ENCODE measurements at places on chromosomes 7 and 10.

- no peak for DNase-seq
These were observed 14.0 kb downstream of the RBP3 start for GRCh38 chr10:47362199-47362598.

- DNase-seq: no peak
These were observed 17.6 kb upstream of the FAM221A start for GRCh38 chr7:23662124-23662983.

GRCh38 chr10:34547291-34547690, 267.8 kb downstream of the PARD3 start:
- DNase-seq: no peak

DNA sequence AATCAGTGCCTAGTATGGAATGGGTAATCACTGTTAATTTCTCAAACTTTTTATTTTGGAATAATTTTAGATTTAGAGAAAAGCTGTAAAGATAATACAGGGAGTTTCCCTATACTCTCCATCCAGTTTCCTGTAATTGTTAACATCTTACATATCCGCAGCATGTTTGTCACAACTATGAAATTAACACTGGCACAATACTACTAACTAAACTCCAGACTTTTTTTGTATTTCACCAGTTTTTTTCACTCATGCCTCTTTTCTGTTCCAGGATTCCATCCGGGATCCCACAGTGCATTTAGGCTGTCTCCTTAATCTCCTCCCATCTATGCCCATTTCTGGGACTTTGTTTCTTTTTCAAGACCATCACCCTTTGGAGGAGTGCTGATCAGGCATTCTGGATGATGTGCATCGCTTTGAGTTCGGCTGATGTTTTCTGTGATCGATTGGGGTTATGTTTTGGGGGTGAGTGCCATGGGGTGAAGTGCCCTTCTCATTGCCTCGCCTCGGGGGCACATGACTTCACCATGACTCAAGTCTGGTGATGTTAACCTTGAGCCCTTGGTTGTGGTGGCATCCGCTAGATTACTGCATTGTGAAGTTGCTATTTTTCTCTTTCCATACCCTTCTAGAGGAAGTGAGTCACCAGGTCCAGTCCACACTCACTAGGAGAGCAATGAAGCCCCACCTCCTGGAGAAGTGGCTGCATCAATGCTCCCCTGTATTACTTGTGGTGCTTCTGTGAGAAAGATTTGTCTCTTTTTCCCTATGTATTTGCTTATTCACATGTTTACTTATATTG, 43.9 kb upstream of the GRB10 start:
- peak; percentile 12 for DNase-seq

- DNase-seq: no peak
These were observed 59.9 kb upstream of the DUSP5 start for GRCh38 chr10:110437761-110438341.

DNA sequence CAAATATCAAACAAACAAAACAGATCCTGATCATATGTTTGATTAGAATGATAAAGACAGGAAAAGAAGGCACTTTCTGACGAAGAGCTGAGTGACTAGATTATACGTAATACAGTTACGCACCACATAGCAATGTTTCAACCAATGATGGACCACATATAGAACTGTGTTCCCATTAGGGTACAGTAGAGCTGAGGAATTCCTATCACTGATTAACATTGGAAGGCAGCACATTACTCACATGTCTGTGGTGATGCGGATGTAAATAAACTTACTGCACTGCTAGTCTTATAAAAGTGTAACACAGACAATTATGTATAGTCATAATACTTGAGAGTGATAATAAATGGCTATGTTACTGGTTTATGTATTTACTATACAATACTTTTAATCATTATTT, 98.3 kb downstream of the PTN start:
- no peak for DNase-seq

- no peak for DNase-seq
These were observed 24.9 kb downstream of the TSPAN13 start for GRCh38 chr7:16778476-16778875.

DNA sequence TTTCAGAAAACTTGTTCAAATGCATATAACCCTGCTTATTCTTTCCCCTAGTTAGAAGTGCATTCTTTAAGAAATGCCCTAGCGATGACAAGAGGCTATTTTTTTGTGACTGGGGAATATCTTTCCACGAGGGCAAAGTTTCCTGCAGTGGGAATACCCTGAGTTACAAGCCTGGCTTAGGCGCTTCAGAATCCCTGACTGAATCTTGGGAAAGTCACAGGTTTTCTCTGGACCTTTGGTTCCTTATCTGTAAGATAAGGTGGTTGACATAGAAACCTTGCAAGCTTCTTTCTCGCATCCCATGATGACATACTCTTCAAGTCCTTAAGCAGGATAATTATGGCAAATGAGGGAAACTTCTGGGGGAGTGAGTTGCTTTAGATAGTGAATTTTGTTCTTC, 80.5 kb upstream of the FZD8 start:
- DNase-seq: no peak

DNA sequence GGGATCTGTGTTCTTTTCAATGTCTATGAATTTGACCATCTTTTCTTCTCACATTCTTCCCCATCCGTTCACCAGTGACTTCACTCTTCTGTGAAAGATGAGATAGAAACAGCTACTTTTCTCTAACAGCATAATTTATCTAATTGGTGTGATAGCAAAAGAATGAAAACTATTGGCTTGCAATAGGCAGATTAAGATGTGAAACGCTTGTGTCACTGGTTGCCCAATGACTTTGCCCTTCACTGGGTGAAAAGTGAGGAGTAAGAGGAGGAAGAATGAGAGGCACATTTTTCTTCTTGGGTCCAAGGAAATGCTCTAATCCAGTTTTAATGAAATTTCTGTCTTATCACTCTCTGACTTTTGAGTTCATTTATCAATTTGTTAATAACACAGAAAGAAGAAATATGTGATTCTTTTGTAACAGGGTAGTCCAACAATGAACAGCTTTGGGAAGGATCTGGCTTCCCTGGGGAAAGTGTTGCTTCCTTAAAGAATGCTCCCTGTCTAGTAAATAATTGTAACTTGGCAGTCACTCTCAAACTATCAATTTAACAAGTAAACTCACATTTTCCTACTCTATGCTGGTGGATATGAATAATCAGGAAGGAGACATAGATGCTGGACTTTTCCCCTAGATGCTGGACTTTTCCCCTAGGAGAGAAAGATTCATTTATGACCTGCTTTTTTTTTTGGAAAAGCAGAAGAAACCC, 35.1 kb downstream of the BET1 start:
- DNase-seq: no peak

DNA sequence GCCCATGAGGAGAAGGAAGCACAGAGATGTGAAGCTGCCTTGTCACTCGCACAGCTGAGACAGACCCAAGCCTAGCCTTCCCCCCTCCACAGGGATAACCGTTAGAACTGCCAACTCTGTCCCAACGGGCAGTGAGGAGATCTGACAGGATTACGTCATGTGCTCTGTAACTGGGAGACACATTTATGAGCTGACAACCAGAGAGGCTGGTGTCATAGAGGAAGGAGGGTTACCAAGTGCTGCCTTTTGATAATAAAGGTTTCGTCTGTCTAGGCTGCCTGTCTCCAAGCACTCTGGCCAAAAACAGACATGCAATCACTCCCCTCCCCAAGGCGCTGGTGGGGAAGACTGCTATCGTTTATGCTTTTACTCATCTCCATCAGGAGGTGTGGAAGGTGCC, 165.9 kb downstream of the PLXNA4 start:
- no peak for DNase-seq

DNA sequence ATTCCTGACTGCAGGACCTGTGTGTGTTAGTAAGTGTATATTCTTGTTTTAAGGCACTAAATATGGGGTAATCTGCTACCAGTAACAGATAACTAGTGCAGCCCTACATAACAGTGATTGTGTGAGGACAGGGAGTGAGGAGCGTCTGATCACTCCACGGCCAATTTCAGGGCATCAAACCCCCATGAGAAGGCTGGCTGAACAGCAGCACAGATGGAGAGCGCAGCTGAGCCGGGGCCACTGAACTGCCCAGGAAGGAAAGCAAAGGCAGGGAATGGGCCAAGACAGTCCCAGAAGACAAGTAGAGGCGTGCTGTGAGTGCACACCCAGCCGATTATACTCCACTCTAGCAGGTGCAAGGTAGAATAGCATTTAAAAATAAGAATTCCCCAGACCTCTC, 157.1 kb upstream of the CHST15 start:
- no peak for DNase-seq

GRCh38 chr7:150740053-150740452, 2.8 kb downstream of the GIMAP5 start:
- no peak for DNase-seq

- DNase-seq: no peak
These were observed 626.4 kb downstream of the TNS3 start for GRCh38 chr7:46955531-46955930.

DNA sequence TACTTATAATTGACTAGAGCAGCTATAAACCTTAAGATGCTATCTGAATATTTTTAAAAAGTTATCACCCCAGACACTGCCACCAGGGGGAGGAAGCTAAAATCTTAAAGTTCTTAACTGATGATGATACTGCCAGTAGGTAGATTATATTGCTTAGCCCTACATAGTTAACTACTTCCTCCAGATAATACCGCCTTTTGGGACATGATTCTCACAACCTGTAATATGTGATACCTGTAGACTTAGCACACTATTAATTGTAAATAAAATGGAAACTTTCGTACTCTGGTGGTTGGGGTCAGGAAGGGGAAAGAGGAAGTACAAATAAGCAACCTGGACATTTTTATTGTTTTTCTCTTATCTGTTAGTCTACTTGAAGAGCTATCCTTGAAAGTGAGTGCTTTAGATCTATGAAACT, 268.9 kb downstream of the ADK start:
- no peak for DNase-seq

DNA sequence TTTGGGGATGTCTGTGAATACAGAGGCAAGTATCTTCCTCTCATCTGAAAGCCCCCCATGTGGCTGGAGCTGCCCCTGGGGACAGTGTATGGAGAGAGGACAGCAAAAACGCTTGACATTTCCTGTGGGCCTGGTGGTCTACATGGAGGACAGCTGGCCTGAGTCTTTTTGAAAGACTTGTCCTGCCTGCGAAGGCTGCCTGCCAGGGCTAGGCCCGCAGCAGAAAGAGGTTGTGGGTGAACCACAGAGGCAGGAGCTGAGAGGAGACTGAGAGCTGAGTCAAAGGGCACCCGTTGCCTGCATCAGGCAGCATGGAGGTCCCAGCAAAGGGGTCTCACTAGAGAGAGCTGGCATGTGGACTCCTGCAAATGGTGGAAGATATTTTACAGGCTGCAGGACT, 66.4 kb downstream of the KAT6B start:
- no peak for DNase-seq

- DNase-seq: no peak
These were observed 16.3 kb upstream of the GLI3 start for GRCh38 chr7:42253316-42253715.

DNA sequence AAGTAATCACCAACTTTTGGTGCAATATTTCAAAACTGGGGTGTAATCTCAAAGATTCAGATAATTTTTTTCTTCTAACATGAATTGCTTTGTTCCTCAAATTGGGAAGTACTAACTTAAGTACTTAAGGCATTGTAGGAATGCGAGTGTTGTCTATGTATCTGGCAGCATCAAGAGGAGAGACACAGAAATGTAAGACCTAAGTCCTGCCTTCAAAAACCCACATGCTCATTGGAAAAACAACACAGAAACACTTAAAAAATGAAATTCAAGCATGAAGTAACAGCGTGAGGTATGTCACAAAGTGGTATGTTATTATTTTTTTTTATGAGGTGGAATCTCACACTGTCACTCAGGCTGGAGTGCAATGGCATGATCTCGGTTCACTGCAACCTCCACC, 288.5 kb downstream of the ZEB1 start:
- DNase-seq: no peak

- DNase-seq: no peak
These were observed 37.9 kb upstream of the SH2B2 start for GRCh38 chr7:102248456-102249395.

- DNase-seq: no peak
These were observed 13.6 kb upstream of the SVIL start for GRCh38 chr10:29648114-29648982.

DNA sequence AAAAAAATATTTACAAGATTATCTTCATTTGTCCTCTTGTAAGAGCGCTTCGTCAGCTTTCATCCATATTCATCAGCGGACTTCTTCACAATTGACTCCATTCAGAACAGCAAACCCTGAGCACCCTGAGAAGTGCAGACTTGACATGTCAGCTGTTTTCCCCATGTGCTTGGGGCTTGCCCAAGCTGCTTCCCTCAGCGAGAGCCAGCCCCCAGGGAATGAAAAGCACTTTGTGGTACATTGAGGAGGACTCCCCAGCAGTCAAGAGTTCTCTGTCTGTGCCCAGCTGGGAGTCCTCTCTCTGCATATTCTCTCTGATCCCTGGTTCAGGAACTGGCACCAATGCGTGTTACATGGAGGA, 22.7 kb downstream of the HKDC1 start:
- no peak for DNase-seq

GRCh38 chr7:16193631-16194030, 227.7 kb downstream of the CRPPA start:
- DNase-seq: no peak

GRCh38 chr7:28988810-28989209, 30.7 kb upstream of the TRIL start:
- peak; percentile 81 for DNase-seq

- DNase-seq: no peak
These were observed 27.5 kb upstream of the MSS51 start for GRCh38 chr10:73460897-73461296.

GRCh38 chr7:82110146-82110840, 333.3 kb downstream of the CACNA2D1 start:
- no peak for DNase-seq

DNA sequence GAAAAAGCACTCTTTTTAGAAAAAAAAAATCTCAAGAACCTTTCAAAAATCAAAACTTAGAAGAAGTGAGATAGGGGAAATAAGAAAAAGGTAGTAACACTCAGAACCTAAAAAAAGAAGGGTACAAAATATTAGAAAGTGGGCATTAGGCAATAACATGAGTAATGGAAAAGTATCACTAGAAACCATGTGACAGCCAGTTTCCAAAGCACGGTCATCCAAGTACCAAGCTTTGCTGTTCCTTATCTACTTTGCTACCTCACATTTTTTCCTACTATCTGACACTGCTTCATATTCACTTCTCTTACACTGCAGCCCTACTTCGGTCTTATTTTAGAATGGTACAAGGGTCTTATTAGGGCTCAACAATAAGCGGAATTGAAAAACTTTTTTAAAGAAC, 30.3 kb downstream of the IMMP2L start:
- no peak for DNase-seq

GRCh38 chr10:28470873-28471651, 61.9 kb upstream of the WAC start:
- peak; percentile 16 for DNase-seq

GRCh38 chr7:151748733-151749132, 128.2 kb downstream of the PRKAG2 start:
- DNase-seq: no peak
